Activated CD4-positive, alpha-beta T cell treated with anti-CD3 and anti-CD28 coated beads, Interleukin-2, amount 10 ng/mL, durations not matched to agents 24 days and 14 days (primary cell): ENCODE measurements at places on chromosomes 13 and 19.

DNA sequence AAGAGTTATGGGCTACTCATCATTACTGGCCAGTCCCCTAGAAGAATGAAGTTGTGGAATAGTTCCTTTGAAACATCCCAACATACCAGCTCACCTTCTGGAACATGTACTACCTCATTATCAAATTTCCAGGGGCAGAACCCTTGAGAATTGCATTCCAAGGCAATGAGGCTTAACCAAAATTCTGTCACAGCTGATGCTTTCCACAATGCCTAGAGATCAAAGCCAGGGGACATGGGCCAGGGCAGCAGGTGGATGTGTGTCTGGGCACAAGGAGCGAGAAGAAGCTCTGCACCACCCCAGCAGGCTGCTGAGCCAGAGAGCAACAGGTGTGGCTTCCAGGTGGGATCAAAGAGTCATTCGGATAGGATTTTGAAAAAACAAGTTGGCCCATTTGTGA, 362.1 kb downstream of the EFNB2 start:
- DNase-seq: no peak

DNA sequence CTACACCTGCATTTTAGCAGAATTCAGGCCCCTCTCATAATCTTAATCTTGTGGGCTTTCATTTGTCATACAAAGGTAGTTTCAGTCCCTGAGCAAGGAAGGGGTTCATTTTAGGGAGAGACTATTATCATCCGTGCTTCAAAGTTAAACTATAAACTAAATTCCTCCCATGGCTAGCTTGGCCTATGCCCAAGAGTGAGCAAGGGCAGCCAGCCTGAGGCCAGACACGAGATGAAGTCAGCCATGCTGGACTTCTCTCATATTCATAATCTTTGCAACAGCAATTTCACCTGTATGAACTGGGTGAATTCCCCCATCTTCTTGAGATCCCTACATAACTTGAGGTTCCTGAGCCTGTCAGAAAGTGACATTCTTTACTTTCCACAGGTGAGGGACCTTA, 13.0 kb downstream of the ERICH4 start:
- DNase-seq: no peak

- peak; percentile 61 for DNase-seq
Observed at GRCh38 chr19:18287836-18288772, 6.7 kb upstream of the JUND start.

- DNase-seq: no peak
Observed at GRCh38 chr19:5514001-5514400, 53.8 kb downstream of the TINCR start.

GRCh38 chr19:45574526-45574925, 10.1 kb downstream of the OPA3 start:
- no peak for DNase-seq

DNA sequence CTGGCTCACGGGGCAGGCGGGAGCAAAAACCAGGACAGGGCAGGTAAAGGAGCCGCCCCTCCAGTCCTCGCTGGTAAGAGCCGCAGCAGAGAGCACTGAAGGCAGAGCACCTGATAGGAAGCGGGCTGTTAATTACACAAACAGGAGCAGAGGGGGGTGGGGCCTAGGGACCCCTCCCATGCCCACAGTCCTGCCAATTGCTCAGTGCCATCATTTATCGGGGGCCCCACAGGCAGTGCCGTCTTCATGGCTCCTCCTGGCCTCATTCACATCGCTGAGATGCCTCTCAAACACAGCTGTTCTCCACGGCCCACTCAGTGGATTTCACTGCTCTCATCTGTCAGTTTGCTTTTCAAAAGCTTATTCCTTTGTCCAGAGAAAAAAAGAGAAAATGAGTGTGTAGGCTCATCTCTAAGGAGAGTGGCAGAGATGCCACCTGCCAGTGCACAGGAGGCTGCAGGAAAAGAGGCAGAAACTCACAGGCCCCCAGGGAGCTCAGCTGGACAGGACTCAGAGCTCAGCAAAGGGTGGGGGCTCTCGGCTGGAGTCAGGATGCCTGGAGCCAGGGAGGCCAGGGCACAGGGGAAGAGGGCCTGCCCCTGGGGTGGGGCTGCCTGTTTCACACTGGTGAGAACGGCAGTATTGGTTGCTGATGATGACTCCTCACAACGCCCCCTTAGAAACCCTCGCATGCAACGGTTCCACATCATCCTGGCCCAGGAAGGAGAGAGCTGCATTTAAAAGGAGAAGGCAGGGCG, 174.6 kb downstream of the COL4A1 start:
- no peak for DNase-seq

DNA sequence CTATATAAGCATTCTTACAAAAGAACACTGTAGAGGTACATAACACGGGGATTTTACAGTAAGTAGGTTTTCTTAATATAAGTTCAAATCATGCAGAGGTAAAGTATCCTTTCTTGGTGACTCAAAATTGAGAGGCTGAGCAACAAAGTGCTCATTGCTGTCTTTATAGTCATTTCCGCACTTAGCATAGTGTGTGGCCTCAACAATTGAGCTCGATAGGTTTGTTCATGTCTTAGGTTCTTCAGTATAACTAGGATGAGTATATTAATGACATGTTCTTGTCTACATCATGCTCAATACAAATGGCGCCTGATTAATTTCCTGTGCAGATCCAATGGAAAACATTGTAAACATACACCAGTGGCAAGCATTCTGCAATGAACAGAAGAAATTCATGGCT, 1.4 kb downstream of the WDFY2 start:
- peak; percentile 65 for DNase-seq

DNA sequence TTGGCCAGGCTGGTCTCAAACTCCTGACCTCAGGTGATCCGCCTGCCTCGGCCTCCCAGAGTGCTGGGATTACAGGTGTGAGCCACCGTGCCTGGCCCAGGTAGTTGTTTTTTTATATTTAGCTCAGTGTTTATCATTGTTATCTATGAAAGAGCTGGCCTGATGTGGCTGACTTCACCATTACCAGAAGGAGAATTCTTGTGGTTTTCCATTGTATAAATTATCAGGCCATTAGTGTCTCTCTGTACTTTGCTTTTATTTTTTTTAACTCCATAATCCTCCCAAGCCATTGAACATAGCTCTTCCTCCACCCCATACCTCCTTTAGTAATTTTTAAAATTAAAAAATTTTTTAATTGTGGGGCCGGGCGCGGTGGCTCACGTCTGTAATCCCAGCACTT, 24.2 kb downstream of the CERS4 start:
- no peak for DNase-seq

DNA sequence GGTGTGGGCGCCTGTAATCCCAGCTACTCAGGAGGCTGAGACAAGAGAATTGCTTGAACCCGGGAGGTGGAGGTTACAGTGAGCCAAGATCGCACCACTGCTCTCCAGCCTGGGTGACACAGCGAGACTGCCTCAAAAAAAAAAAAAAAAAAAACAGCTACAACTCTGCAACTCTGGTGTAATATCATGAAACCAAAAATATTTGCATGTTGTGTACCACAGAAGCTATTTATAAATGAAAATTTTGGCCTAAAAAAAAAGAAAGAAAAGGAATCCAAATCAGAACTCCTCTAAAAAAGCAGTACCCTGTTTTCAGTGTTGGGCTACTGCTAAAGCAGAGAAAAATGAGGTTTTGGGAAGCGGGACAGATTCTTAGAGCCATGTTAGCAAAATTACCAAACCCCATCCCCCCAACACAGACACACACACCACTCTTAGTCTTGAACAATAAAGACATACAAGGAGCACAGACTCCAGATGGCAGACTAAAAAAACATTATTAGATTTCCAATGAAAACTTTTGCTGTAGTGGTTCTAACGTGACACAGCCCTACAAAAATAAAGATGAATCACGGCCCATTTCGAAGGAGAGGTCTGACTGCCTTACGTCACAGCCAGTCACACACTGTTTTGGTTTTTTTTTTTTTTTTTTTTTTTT, 51.5 kb downstream of the INSR start:
- no peak for DNase-seq

DNA sequence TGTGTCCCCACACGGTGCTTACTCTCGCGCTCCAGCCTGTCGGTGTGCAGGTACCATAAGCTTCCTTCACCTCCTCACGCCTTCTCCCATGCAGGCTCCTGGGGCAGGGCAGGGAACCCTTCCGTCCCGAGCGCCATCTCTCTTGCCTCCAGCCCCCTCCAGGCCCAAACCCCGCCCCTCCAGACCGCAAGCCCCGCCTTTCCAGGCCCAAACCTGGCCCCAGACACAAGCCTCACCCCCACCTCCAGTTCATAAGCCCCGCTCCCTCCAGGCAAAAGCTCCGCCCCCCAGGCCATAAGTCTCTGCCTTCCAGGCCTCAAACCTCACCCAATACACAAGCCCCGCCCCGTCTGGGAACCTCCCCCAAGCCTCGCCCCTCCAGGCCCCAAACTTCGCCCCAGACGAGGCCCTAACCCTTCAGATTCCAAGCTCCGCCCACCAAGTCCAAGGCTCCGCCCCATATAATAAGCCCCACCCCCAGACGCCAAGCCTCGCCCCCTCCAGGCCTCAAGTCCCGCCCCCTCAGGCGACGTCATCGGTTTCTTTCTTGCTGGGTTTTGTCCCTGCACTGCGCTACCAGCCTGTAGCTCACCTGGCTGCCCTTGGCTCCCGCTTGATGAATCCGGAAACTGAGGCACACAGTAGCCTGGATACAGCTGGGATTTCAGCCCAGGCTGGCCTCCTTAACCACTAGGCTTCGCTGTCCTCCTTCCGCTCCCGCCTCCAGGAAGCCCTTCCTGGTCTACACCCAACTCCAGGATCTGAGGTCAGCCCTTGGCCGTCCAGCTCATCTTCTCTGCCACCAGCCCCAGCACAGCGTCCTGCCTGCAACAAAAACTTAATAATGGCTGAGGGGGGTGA, 16.1 kb downstream of the MKNK2 start:
- peak; percentile 90 for DNase-seq

DNA sequence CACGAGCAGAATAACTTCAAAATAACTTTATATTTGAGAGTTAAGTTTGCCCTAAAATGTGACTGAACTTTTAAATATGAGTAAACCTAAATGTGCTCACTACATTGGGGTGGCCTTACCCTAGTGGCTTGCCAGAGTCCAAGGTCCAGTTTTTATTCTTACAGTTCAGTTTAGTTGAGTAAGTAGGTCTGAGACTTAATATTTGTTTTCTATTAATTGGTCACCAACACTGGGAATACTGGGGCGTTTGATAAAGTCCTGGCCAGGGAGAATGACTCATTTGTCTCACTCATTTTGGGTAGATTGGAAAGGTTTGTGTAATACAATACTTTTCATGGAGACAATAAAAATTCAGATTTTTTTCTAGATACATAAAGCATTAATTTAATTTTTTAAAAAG, 127.8 kb upstream of the SPATA13 start:
- DNase-seq: no peak

- peak; percentile 87 for DNase-seq
Observed at GRCh38 chr19:38736036-38736412, 8.2 kb downstream of the CAPN12 start.

- DNase-seq: no peak
Observed at GRCh38 chr13:19961489-19961888, 3.0 kb downstream of the ZMYM2 start.

GRCh38 chr19:33407716-33408115, 34.2 kb downstream of the CEBPG start:
- DNase-seq: no peak

- DNase-seq: no peak
Observed at GRCh38 chr19:13010992-13011652, 15.8 kb downstream of the NFIX start.

DNA sequence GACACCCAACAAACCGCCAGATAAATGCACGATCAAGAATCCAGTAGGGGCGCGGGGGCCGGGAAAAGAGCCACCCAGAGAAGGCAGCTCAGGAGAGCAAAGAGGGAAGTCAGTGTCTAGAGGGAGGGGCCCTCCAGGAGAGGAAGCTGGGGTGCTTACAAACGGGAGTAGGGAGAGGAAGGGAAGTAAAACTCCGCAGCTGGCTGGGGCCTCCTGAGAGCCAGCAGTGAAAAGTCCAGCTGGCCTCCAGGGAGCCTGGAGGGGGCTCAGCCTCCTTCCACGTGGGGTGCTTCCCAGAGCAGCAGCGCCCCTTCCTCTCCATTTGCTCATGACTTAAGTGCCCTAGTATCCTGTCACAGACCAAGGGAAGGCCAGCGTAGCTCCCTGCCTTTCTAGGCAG, 51.8 kb downstream of the TMED1 start:
- DNase-seq: no peak

DNA sequence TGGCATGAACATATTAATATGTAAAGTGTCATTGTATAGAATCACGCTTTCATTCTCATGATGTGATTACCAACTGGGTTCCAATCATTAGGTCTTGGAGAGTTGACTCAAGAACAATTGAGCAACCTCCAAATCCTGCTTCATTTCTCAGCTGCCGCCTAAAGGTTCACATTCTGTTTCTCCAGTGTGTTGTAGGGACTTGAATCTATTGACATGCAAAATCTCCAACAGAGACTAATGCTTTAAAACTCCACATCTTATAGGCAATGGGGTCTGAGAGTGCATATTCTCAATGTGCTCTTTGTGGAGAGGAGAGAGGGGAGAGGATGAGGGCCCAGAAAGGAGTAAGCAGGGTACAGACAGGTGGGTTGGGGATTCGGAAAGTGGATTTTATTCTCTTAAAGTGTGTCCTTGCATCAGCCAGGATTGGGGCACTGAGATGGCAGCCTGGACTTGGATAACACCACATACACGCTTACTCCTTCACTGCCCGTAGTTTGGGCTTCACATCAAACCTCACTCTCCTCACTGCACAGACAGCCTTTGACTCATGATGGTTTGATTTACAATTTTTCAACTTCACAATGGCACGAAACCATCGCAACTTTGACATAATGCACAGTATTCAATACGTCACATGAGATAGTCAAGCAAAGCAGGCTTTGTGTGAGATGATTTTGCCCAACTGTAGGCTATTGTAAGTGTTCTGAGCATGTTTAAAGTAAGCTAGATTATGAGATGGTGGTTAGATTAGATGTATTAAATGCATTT, 241.3 kb upstream of the IRS2 start:
- no peak for DNase-seq

DNA sequence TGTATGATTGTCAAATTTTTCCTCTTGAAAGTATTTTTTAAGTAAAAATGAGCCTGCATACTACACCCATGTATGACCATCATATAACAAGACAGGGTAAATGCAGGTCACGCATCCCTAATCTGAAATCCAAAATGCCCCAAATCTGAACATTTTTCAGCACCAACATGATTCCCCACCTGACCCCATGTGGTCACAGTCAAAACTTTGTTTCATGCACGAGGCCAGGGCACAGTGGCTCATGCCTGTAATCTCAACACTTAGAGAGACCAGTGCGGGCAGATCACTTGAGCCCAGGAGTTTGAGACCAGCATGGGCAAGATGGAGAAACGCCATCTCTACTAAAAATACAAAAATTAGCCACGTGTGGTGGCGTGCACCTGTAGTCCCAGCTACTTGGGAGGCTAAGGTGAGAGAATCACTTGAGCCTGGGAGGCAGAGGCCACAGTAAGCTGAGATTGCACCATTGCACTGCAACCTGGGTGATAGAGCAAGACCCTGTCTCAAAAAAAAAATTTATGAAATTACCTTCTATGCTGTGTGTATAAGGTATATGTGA, 63.7 kb upstream of the NPAS1 start:
- peak; percentile 70 for DNase-seq
